NCI-H1048 (cell line): ENCODE measurements at places on chromosomes 1 and 21.

DNA sequence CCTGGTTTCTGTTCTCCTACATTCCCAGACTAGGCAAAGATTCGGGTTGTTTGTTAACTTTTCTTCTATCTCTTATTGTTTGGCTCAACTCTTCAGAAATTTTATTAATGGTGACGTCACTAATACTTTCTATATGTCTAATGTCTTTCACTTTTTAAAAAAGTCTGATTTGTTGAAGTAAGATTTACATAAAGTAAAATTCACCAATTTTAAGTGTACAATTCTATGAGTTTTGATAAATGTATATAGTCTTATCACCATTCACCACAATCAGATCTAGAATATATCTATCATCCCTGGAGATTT, 27.8 kb downstream of the EXTL2 start:
- DNase-seq, result no peak

GRCh38 chr21:41605178-41605933, 97.4 kb upstream of the TMPRSS2 start:
- DNase-seq, result no peak

GRCh38 chr1:200888349-200888838, 6.3 kb upstream of the INAVA start:
- no peak for DNase-seq

- DNase-seq, result no peak
These were observed 43.4 kb downstream of the SHCBP1L start for GRCh38 chr1:182909578-182909977.

- DNase-seq, result no peak
These were observed 114.3 kb upstream of the GFI1 start for GRCh38 chr1:92601044-92601443.

GRCh38 chr1:232059726-232060374, 433.3 kb downstream of the DISC1 start:
- no peak for DNase-seq

GRCh38 chr1:210315529-210315928, 13.2 kb upstream of the HHAT start:
- DNase-seq, result no peak

GRCh38 chr1:160993544-160994193, 27.3 kb downstream of the F11R start:
- DNase-seq, result no peak

DNA sequence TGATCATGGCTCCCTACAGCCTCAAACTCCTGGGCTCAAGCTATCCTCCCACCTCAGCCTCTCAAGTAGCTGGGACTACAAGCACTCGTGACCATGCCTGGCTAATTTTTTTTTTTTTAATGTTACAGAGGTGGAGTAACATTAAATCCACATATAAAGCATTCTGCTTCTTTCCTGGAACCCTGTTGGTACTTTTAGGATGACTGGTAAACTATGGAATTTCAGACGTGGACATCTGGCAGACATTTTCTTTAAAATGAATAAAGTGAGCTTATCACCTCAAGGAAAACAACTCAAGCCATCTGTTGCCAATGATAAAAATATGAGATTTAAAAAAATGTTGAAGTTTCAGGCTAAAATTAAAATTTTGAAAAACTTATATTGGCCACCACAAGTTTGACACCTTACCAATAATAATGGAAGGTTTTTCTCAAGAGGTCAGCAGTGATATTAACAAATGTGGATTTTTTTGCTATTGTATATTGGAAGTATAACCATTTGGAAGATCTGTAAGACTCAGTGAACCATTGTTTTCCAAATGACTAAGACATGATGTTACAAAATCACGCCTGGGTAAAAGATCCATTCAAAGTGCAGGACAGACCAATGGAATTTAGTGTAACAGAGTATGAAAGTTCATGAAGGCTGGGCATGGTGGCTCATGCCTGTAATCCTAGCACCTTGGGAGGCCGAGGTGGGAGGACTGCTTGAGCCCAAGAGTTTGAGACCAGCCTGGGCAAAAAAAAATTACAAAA, 52.7 kb upstream of the EIF4G3 start:
- DNase-seq, result no peak

DNA sequence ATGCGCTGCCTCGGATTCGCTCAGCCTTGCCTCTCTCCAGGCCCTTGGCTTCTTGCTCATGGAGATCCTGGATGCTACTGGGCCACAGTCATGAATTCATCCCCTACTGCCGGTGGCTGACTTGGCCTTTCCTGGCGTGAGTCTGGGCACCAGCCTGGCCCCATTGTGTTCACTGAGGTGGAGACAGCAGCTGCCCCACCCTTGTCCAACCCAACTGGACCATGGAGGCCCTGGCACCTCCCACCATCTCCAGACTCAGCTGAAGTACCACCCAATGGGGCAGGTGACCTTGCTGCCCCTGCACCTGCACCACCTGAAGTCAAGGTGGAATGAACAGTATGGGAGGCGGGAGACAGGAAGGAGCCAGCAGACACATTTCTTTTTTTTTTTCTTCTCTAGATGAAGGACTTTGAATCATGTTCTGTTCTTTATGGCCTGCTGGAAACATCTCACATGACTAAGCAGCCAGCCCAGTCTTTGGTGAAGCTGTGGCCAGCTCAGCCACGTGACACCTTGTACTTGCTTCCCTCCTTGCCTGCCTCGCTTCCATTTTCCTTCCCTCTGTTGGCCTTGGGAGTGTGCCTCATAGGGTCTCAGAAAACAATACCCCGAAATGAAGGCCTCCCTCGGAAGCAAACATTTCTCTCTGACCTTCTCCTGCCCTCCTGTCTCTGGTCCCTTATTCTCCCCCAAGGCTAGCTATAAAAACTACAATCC, 3.8 kb upstream of the SLC30A2 start:
- DNase-seq, result no peak

- DNase-seq, result no peak
These were observed 42.5 kb downstream of the RYR2 start for GRCh38 chr1:237084341-237085077.
